ENCODE measurements at places on chromosomes 12 and 14. TPM values are rescaled to one million over a fixed set of nuclear protein-coding genes. Genes with fewer than 3 reads are reported as not detected.
A peak's percentile ranks its signal among the peaks of the same experiment; 100 is the strongest.

- H3K27me3 ChIP-seq = peaks cover 8% of the 10 kb centered on the region
- no peaks in the 10 kb centered on the region for H3K36me3 ChIP-seq
Measured at GRCh38 chr12:4978737-4979136, 64.9 kb upstream of the KCNA5 start.

- no peaks in the 10 kb centered on the region for H3K4me1 ChIP-seq
- H3K27ac ChIP-seq = no peak overlapping the region
- H3K27me3 ChIP-seq = peaks cover 5% of the 10 kb centered on the region
- H3K36me3 ChIP-seq = no peaks in the 10 kb centered on the region
Measured at GRCh38 chr12:113506867-113507266, 35.2 kb upstream of the LHX5 start.

DNA sequence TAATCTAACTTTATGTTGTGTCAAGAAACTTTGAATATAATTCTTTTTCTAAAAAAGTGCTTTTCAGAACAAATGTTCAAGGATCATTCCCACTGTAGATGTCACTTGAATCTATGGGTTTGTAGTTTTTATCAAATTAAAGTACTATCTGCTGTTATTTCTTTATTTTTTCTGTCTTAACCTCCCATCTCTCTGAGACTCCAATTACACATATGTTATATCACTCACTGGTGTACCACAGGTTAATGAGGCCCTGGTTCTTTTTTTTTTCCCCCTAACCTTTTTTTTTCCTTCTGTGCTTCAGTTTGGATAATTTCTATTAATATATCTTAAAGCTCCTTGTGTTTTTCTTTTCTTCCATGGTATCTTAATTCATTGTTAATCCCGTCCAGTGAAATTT, 279.9 kb upstream of the RGS6 start:
- H3K36me3 ChIP-seq = peaks cover 53% of the 10 kb centered on the region
- H3K4me3 ChIP-seq = no peak overlapping the region
- no peak overlapping the region for H3K27ac ChIP-seq
- DNase-seq = no peak

DNA sequence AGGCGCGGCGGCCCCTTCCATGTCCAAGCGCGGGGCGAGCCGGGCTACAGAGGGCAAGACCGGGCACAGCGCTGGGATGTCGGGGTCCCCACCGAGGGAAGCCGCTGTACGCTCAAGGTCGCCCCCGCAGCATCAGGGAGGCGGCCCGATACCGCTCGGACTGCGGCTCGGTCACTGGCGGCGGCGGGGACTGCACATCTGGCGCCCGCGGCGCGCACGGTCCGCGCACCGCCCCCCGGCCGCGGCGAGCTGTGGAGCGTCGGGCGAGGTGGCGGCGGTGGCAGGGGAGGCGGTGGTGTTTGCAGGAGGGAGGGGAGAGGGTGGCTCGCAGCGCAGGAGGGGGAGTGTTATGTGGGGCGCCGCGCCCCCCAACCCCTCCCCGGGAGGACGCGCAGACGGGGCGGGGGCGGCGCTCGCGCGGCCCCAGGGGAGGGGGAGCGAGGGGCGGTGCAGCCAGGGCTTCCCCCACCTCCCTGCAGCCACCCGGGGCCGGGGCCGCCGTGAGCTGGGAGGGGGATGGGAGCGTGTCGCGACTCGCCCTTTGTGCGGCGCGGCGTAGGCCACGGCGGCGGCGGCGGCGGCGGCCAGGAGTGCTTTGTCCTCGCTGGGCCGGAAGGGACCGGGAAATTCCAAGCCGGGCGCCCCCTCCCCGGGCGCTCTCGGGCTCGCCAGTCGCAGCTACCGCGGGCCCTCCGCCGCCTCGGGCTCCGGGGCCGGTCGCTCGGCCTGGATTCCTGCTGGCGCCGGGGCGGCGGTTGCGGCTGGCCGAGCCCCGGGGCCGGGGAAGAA, at the start of gene NUAK1:
Gene NUAK1, minus strand, starts transcription at position 322 of the 789 bp plus-strand sequence. Its CDS starts 301 bp downstream, at position 21.
- no peaks in the 10 kb centered on the region for H3K4me1 ChIP-seq
- peak within 1 kb of the TSS; percentile 59 for H3K4me3 ChIP-seq
- H3K36me3 ChIP-seq = peaks cover 3% of the 10 kb centered on the region

- DNase-seq = no peak
- no peaks in the 10 kb centered on the region for H3K27me3 ChIP-seq
- no peaks in the 10 kb centered on the region for H3K36me3 ChIP-seq
- no peak overlapping the region for H3K27ac ChIP-seq
Measured at GRCh38 chr14:66300886-66301285, 185.3 kb upstream of the CCDC196 start.

Gene ANO4
- not detected for total RNA-seq

GRCh38 chr12:104358353-104359003, 54.9 kb downstream of the EID3 start:
- H3K4me3 ChIP-seq = no peak overlapping the region
- DNase-seq = peak; percentile 58
- peaks cover 2% of the 10 kb centered on the region for H3K27me3 ChIP-seq
- no peak overlapping the region for H3K27ac ChIP-seq

Gene PIWIL1
- not detected for total RNA-seq

GRCh38 chr12:108495054-108495453, 20.0 kb upstream of the FICD start:
- H3K36me3 ChIP-seq = no peaks in the 10 kb centered on the region
- H3K27me3 ChIP-seq = peaks cover 16% of the 10 kb centered on the region

Data from activated T-helper 1 cell treated with anti-CD3 and anti-CD28 coated beads, Interleukin-12 subunit alpha, Interleukin-12 subunit beta, Interleukin-2, Interleukin-4 antibody, amounts not matched to agents 30 ng/mL and 10 ng/mL and 1 ng/mL, durations not matched to agents 14 hours and 24 hours and 36 hours (primary cell).